ENCODE measurements at places on chromosomes 5 and 9. TPM values are rescaled to one million over a fixed set of nuclear protein-coding genes. Genes with fewer than 3 reads are reported as not detected.

Gene AJM1
- 1.8 TPM for total RNA-seq

Gene ADAM19
- 9.5 TPM for total RNA-seq

Gene SPATA31C1
- 0.15 TPM for total RNA-seq

Gene IL31RA
- not detected for total RNA-seq

DNA sequence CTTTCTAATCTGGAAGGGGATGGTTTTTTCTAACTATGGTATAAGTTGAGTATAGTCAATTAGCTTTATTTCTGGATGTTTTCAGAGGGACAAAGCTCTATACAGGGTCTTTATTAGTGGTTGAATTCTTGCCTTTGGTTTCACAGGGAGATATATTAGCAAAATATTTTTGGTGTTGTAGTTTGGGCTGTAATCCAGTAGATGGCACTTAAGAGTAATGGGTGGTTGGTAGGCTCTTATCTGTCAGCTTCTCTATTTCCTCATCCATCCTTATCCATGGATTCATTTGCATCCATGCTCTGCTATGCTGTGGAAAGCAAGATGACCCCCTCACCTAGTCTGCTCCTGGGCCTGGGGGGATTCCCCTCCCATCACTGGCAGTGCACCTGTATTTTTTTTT is 363.6 kb upstream of the CYLC2 start:
- DNase-seq, result no peak

GRCh38 chr9:134496413-134497282 is 145.0 kb upstream of the COL5A1 start:
- DNase-seq, result no peak

- no peak for DNase-seq
These were observed 197.6 kb downstream of the NR3C1 start for GRCh38 chr5:143205883-143206195.

GRCh38 chr9:115972362-115972761 is 181.2 kb upstream of the PAPPA start:
- no peak for DNase-seq

GRCh38 chr9:106885451-106885850 is 22.5 kb downstream of the ZNF462 start:
- DNase-seq, result no peak

GRCh38 chr5:133381041-133381440 is 231.3 kb downstream of the FSTL4 start:
- DNase-seq, result no peak

- DNase-seq, result no peak
These were observed 408.1 kb downstream of the HTR1A start for GRCh38 chr5:63554191-63554590.

- DNase-seq, result no peak
These were observed 17.5 kb downstream of the SPOCK1 start for GRCh38 chr5:137481596-137481995.

- peak; percentile 77 for DNase-seq
These were observed 24.3 kb upstream of the PTGES start for GRCh38 chr9:129776938-129777768.

Measured in H9 (cell line).